Activated CD4-positive, alpha-beta T cell treated with anti-CD3 and anti-CD28 coated beads for 36 hours (primary cell): ENCODE measurements at places on chromosomes 16 and 17. TPM values are rescaled to one million over a fixed set of nuclear protein-coding genes. Genes with fewer than 3 reads are reported as not detected.

DNA sequence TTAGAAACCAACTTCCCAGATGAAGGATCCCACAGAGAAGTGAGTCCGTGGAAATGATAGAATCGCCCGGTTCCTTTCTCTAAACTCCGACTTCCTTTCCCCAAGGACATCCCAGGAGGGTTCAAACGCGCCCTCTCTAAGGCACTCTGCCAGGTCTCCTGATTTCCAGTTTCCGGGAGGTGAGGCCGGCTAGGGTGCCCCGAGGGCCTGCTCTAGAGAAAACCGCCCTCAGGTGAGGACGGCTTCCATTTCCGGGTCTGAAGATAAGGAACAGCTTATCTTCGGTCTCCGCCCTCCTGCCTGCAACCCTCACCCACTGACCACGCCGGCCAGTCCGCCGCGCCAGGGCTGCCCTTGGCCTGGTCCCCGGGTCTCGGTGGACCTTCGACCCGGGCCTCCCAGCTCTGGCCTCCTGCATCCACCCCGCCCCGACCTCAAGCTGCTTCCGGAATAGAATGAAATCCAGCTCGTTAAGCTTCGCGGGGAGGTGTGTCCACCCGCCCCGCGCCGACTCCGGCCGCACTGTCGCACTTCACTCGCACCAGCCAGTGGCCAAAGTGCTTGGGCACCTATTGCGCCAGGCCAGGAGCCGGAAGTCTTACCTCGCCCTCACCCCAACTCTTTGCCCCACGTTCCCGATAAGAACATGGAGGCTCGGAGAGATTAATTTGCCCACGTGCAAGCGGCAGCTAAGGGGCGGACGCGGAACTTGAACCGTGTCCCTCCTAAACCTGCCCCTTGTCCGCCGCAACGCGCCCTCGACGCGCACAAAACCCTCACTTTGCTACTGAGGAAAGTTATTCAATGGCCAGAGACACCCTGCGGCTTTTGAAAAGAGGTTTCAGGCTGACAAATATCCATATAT is 836 bp upstream of the MMP15 start:
- peak overlapping the region; percentile 72 for H3K4me3 ChIP-seq
- H3K27ac ChIP-seq, result peak overlapping the region; percentile 75
- peaks cover 5% of the 10 kb centered on the region for H3K27me3 ChIP-seq
- peaks cover 13% of the 10 kb centered on the region for H3K4me1 ChIP-seq

Gene DPEP1
- total RNA-seq, result not detected

Gene IL17C
- not detected for total RNA-seq

DNA sequence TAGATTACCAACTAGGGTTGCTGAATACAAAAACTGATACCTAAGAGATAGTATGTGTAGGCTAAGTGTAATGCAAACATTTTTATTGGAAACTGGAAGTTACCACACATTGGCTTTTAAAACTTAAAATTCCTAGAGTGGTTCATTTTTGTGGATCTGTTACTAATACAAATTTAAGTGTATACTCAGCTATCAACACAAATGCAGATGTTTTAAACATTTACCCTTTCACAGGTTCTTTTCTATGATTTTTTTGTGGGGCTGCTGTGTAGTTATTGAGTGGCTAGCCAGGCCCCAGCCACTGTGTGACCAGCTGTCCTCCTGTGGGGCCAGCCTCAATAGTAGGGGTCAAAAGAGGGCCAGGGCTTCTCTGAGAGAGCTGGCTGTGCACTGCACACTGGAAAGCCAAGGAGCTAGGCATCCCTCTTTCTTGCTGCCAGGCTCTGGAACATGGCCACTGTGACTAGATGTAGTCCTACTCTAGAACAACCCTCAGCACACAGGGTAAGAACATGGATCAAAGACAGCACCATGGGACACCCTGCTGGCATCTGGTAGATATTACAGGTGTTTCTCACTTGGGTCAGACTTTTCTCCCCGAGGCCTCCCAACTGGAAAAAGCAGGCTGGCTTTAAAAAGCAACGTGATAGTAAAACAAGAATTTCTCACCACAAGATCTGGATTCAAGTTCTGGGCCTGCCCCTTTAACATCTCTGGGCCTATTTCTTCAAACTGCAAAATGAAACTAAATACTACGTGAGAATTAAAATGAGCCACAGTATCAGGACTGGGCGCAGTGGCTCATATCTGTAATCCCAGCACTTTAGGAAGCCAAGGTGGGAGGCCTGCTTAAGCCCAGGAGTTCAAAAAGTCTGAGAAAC is 7.3 kb upstream of the VEZF1 start:
- DNase-seq, result peak; percentile 77
- H3K4me1 ChIP-seq, result peaks cover 68% of the 10 kb centered on the region
- no peaks in the 10 kb centered on the region for H3K27me3 ChIP-seq
- H3K36me3 ChIP-seq, result peaks cover 34% of the 10 kb centered on the region

DNA sequence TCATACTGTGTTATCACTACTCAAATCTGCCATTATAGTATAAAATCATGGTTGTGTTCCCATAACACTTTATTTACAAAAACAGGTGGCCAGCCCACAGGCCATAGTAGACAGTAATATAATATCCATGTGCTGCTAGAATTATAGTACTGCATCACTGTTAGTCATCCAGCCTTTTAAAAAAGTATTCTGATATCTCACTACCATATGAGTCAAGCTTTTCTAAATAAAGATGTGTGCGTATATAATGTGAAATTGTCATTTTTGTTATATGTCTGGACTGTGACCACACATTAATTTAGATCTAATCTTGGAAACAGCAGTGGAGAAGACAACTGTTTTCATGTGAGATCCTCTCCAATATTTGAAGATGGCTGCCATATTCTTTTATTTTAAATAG is 1049.1 kb upstream of the GOT2 start:
- H3K36me3 ChIP-seq, result no peaks in the 10 kb centered on the region
- no peaks in the 10 kb centered on the region for H3K27me3 ChIP-seq
- H3K4me1 ChIP-seq, result no peaks in the 10 kb centered on the region
- no peak for DNase-seq

Gene LPO
- not detected for total RNA-seq

DNA sequence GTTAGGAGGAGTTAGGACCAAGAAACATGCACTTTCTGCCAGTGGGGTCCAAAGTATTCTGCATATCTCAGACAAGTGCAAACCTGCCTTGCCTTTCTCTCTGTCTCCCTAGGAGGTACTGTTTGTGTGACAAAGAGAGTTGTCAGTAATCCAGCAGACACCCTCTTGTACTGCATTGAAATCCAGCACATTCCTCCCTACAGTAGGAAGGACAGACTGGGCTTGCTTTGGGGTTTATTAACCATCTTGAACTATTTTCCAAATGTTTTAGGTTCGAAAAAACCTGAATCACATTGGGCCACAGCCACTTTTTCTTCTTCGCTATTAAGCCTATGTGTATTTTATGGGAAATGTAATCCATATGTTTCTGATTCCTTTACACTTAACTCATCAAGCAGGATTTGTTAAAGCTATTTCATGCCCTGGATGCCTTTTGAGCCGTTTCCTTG is 204.2 kb upstream of the KCNJ16 start:
- H3K4me3 ChIP-seq, result no peak overlapping the region
- no peak for DNase-seq
- H3K36me3 ChIP-seq, result no peaks in the 10 kb centered on the region
- H3K27ac ChIP-seq, result no peak overlapping the region
- no peaks in the 10 kb centered on the region for H3K4me1 ChIP-seq
- peaks cover 1% of the 10 kb centered on the region for H3K27me3 ChIP-seq

Gene ASGR1
- total RNA-seq, result 2.2 TPM
